ENCODE measurements at places on chromosomes 3 and 15.
A peak's percentile ranks its signal among the peaks of the same experiment; 100 is the strongest.

- DNase-seq, result no peak
Measured at GRCh38 chr3:140442621-140443020, 235.2 kb upstream of the TRIM42 start.

DNA sequence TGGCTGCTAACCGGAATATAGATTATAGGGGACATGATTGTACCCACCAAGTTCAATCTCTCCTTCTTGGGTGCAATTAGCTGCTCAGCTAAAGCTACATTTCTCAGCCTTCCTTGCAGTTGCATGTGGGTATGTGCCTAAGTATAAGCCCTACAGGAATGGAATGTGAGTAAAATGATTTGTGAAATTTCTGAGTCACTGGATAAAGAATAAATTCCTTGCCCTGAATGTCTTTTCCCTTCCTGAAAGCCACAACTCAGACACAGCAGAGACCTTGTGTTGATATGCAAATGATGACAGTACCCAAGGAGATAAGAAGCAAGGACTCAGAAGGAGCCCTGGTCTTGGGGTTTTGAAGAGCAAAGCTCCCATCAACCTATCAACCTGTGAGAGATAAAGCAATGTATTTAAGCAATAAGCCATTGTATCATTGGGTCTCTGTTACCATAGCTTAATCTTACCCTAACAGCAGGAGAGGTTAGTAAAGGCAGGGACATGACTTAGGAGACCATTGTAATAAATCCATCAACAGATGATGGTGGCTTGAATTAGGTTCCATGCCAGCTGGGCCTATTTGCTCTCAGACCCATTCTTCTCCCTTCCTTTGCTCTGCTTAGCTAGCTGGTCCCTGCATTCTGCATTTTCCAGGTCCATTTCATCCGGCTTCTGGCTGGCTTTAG lies 25.6 kb upstream of the ZNF280D start:
- DNase-seq, result peak; percentile 79

- peak; percentile 18 for DNase-seq
Measured at GRCh38 chr3:46168583-46169345, 39.3 kb downstream of the CCR1 start.

- DNase-seq, result no peak
Measured at GRCh38 chr15:83066034-83066733, 868 bp downstream of the BTBD1 start.

- no peak for DNase-seq
Measured at GRCh38 chr3:14627815-14628214, 23.7 kb upstream of the CCDC174 start.

- DNase-seq, result no peak
Measured at GRCh38 chr3:50493086-50493485, 10.3 kb downstream of the CACNA2D2 start.

All from IMR-90 (cell line).